ENCODE measurements at places on chromosomes 7 and 10.

- DNase-seq: no peak
Observed at GRCh38 chr7:87083865-87084519, 24.5 kb upstream of the ELAPOR2 start.

- no peak for DNase-seq
Observed at GRCh38 chr10:94983555-94983954, 45.1 kb downstream of the CYP2C9 start.

DNA sequence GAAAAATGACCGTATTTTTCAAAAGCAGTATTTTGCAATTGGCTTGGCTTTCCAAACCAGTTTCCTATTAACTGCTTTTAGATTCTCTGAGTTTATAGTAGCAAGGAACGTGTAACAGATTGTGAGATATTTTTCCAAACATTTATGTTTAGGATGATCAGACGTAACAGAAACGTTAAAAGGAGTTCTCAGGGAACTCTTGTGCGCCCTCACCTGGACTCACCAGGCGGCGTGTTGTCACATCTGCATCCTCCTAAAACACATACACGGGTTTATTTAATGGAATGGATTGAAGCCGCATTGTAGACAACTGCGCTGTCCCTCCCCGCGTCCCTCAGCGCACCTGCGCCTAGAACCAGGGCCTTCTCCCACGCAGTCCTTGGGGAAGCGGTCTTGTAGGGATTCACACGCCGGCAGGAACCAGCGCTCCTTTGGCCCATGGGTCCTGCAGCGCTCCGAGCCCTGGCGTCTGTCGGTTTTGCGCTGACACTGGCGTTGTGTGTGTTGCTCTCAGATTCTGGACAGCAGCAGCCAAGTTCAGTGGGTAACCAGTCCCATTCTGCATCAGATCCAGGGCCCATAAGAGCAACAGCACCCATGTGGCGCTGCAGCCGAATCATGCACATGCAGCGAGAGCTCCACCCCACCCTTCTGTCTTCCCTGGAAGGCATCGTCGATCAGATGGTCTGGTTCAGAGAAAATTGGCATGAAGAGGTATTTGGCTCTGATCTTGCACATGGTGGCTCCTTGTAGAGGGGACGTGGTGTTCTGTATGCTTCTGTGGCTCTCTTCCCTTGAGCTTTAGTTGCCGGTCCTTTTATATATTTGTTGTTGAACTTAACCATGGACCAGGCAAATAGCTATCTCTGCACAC is 114.9 kb downstream of the TRRAP start:
- DNase-seq: no peak

- DNase-seq: no peak
Observed at GRCh38 chr7:157513162-157513621, 176.4 kb downstream of the DNAJB6 start.

- no peak for DNase-seq
Observed at GRCh38 chr10:118383699-118384098, 41.6 kb upstream of the FAM204A start.

DNA sequence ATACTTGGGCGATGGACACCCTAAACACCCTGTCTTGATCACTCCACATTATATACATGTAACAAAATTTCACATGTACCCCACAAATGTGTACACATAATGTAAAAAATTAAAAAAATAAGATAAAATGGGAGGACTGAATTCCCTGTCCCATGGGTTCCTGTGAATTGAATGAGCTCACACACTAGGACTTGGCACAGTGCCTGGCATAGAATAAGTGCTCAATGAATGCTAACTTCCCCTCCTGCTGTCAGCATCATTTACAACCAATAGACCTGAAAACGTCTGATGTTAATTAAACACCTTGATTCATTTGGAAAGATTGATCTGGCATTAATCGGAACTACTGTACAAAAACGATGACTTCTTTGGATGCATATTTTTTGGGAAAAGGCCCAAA is 117.3 kb upstream of the ZNF438 start:
- no peak for DNase-seq

GRCh38 chr7:4939971-4940728 is 18.8 kb downstream of the MMD2 start:
- no peak for DNase-seq

DNA sequence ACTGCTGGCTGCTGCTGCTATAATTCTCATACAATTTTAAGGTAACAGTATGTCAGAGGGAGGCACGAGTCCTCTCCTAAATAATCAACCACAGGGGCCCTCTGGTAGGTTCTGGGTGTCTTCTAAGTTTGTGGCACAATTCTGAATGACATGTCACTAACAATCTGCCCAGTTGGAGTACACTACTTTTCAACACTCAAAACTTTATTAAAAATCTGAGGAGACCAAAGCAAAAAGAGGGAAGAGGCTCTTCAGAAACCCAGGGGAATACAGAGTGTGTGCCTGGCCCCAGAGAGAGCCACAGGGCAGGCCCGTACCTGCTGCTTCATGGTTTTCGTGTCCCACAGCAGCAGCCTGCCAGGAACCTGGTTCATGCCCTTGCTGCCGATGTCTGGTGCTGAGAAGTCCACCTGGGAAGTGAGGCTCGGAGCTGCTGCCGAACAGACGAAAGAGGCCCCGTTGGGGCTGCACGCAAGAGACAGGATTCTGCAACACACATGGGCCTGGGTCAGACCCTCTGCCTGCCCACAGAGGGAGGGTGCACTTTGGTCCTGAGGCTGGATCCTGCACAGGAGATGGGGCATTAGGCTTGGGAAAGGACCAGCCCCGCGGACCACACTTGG is 18.3 kb downstream of the WDR91 start:
- no peak for DNase-seq

DNA sequence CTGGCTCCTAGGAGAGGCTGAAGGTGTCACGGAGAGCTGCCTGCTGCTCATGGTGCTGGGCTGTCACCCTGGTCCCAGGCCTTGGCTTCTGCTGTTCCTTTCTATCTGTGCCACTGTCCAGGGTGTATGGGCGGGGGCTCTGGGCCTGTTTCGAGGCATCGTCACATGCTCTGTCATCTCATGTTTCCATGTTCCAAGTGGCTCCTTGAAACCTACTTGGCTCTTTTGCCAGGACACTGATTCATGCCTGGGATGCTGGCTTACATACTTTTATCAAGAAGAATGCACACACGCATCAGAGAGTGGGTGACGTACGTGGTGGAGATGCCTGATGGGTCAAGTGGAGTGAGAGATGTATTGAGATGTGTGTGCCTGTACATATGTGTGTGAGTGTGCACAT is 50.9 kb downstream of the ADCY1 start:
- no peak for DNase-seq

DNA sequence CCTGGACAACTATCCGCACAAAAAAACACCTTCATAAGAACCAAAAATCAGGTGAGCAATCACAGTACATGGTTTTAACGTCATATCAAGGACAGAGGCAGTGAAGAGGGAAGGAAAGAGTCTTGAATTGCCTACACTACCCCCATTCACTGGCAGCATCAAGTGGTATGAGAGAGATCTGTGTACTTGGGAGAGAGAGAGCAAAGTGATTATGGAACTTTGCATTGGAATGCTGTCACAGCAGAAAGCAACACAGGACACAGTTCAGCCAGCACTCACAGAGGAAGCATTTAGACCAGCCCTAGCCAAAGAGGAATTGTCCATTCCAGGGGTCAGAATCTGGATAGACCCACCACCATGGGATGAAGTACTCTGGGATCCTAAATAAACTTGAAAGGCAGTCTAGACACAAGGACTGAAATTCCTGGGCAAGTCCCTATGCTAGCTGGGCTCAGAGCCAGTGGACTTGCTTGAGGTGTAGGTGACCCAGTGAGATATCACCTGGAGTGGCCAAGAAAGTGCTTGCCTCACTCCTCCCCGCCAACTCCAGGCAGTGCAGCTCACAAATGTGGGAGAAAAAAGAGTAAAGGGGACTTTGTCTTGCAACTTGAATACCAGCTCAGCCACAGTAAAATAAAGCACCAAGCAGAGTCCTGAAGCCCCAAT is 30.5 kb upstream of the SFTPD start:
- DNase-seq: no peak

GRCh38 chr10:86211691-86212390 is 154.8 kb downstream of the GRID1 start:
- no peak for DNase-seq

- no peak for DNase-seq
Observed at GRCh38 chr7:128146052-128146451, 95.0 kb upstream of the LEP start.

Measured in activated CD4-positive, alpha-beta T cell treated with anti-CD3 and anti-CD28 coated beads, Interleukin-2, amount 50 U/mL, for 1 hour (primary cell).